ENCODE measurements at places on chromosomes 1 and 21.

DNA sequence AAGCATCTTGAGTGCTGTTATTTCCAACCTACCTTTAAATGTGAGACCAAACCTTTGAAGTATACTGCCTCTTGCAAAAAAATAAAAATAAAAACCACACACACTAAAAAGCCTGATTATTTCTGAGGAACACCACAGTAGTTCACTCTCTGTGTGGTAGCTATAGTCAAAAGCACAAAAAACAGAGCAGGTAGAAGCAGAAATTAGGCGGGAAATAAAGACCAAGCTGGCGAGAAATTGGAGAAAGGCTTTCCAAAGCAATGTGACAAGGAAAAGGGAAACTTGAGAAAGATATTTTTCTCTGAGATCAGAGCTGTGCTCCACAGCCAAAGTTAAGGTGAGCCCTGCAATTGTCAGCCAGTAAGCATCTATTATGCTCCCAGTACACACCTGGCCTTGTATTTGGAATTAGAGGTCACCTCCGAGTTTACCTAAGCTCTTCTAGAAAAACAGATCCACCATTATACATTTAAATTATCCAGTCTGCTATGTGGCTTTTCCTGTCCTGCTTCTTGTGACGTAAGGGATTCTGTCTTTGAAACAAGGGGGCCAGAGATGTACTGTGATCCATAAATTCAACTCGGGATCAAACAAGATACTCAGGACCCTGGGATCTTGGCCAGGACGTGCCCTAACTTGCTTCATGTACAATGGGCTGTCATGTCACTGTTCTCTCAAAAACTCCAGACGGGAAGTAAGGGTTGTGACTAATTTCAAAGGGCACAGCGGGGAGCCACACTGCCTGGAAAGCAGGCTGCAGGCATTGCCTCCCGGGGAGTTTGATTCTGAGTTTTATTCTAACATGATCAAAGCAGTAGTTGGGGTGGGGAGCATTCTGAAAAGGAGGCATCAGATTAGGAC is 39.8 kb upstream of the RAB4A start:
- no peak for DNase-seq

DNA sequence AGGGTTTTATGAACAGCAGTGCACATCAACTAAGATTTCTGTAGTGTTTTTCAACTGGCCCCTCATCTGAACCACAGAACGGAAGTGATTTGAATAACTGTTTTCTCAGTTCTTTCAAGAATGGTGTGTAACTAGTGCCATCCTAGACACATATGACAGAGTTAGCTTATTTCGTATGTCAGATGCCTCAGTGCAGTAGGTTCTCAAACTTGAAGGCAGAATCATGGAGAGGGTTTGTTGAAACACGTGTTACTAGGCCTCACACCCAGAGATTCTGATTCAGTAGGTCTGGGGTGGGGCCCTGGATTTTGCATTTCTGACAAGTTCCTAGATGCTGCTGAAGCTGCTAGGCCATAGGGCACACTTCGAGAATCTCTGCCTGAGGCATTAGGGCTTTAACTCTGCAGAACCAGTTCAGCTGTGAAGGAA is 49.0 kb downstream of the SCCPDH start:
- no peak for DNase-seq

DNA sequence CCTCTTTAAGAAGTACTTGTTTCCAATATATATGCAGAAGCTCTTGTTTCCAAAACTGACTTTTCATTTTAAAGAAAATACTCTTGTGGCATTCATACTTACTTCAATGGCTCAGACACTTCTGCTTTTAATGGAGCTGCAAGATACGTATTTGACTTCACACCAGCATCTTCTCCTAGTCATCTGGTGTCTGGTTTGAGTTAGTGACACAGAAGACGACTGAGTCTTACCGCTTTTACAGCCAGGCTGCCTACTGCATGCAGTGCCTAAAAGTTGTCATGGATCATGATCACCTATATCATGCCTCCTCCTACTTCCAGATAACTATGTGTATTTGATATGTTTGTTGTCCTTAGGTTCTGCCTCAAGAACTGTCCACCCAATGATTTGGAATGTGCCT is 185.9 kb downstream of the TPR start:
- DNase-seq, result no peak

- DNase-seq, result peak; percentile 32
These were observed 41.2 kb downstream of the RRAGC start for GRCh38 chr1:38818175-38818976.

- DNase-seq, result no peak
These were observed 107.7 kb downstream of the PTGS2 start for GRCh38 chr1:186572509-186572908.

GRCh38 chr1:181117648-181118449 is 29.3 kb downstream of the IER5 start:
- DNase-seq, result no peak

DNA sequence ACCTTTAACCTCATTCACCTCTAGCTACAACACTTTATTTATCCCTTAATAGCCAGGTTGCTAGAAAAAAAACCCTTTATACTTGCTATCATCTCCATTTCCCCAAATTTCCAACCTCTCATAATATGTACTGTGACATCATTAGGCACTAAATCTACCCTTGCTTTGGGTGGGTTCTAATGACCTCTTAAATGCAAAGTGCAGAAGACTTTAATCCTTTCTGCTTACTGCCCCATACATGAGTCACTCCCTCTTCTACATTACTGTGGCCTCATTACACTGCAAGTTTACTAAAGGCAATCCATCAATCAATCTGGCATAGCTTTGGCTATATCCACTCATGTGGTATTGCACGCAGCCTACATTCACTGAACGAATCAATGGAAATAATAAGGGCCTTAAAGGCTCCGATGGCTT is 353.3 kb downstream of the SMYD3 start:
- no peak for DNase-seq

DNA sequence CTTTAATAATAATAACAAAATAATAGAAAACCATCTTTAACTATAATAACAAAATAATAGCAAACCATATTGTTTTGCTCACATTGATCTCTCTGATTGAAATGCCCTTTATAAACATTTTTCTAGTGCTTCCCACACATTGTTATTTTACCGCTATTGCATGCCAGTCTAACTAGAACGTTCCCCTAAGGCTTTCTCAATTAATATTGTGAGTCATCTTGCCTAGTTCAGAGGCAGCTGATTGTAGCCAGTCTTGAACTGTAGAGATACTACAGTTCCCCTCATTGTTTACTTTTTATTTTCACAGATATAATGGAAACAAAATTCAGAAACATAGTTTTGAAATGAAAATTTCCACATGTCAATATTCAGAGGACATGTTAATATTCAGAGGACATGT is 192.3 kb upstream of the ADGRL4 start:
- DNase-seq, result no peak

DNA sequence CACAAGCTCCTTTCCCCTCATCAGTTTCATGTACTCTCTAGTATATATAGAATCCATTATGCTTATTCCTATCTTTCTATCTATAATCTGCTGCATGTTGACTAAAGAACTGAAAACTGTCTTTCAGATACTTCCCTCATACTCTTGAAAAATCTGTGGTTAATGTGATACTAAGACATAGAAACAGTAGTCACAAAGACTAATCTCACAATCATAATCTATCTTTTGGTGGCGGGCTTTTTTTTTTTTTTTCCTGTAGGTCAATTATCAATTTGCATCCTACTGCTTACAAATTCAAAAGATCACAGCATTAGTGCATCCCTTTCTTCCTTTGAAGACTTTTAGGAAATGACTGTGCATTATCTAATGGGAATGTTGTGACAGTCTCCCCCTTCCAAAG is 4.7 kb downstream of the UBR4 start:
- no peak for DNase-seq

DNA sequence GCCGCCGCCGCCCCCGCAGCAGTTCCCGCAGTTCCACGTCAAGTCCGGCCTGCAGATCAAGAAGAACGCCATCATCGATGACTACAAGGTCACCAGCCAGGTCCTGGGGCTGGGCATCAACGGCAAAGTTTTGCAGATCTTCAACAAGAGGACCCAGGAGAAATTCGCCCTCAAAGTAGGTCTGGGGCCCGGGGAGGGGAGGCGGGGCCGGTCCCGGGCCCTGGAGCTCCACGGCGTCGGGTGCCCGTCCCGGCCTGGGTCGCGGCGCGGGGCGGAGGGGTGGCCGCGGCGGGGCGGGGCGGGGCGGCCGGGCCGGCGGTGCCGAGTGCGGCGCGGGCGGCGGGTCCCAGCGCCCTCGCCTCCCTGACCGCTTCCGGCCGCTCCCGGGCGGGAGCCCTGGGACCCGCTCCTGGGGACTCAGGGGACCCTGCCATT is 646 bp downstream of the MAPKAPK2 start:
- no peak for DNase-seq

- no peak for DNase-seq
These were observed 70.4 kb upstream of the UBE2U start for GRCh38 chr1:64133036-64133435.

DNA sequence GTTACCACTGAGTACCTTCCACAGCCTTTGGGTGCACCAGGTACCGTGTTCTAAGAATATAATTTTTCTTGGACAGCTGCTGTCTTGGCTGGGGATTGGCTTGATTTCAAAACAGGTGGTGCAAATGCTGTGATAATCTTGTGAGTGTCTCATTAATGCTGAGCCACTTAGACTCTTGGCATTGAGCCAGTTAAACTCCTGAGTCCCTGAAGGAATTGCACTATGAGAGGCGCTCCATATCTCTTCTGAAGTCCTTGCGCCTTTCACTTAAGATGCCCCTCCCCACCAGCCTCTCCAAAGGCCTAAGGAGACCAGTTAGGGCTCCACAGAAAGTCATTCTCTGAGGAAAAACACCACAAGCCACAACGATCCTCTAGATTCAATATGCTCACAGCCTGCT is 51.0 kb downstream of the BACH1 start:
- no peak for DNase-seq

DNA sequence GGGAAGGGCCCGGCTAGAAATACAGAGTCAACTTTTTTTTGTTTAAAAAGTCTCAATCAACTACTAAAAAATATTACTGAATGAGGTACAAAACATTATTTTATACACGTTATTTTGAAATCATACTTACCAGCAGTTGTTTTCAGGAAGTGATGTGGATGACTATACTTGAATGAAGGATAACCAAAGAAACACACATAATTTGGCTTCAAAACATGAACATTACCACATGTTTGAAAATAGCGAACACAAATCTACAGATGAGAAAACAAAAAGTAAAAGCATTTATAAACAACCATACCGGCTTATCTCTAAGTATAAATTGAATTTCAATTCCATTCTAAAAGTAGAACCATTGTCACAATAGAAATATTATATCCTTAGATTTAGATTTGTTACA is 9.0 kb downstream of the DBT start:
- no peak for DNase-seq

DNA sequence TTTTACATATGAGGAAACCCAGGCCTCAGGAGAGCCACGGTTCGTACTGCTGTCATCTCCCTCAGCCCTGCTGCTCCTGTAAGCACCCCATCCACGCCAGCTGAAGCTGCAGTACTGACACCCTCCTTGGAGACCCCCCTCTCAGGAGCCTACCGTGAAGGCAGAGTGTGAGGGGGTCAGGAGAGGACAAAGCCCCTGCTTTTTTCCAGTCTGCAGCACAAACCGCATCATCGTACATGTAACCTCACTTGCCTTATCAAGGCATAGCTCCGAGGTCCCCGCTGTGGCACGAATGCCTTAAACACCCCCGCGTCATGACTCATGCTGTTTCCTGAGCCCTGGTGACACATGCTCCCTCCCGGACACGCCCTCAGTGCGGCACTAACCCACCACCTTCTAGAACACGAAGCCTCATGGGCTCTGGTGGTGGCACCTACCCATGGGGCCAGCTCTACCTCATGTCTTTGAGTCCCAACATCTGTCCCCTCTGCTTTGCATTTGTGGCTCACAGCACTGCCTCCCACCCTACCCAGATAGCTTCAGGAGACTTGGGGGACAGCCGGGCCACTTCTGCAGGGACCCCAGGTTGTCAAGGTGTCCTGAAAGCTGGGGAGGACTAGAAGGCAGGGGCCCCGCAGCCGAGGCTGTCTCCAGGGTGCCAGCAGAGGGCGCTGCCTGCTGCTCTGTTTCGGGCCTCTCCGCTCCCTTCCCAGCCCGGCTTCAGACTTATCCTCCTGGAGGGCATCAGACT is 4.9 kb downstream of the SH3BGRL3 start:
- DNase-seq, result peak; percentile 93

GRCh38 chr1:207298636-207299398 is 22.7 kb upstream of the CD55 start:
- DNase-seq, result no peak

- DNase-seq, result no peak
These were observed 236.8 kb downstream of the CAMTA1 start for GRCh38 chr1:7022058-7022457.

GRCh38 chr1:35708441-35708921 is 10.2 kb downstream of the C1orf216 start:
- DNase-seq, result no peak

DNA sequence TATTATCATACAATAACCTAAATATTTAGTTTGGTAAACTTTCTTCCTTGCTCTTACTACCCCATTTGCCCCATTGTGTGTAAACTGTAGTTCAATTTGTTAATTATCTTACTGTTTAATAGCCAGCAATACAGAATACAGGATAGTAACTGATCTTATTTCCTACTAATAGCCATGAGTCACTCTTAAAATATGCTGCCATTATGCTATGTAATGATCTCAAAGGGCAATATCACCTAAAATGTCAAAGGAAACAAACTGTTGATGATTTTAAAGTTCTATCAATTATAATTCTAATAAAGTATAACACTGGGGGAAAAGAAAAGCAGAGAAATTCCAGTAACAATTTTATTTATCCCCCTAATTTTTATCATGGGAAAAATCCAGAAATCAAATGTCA is 4.3 kb downstream of the SLC30A1 start:
- no peak for DNase-seq

GRCh38 chr1:28322194-28322593 is 6.6 kb upstream of the MED18 start:
- DNase-seq, result no peak

- DNase-seq, result no peak
These were observed 40.9 kb downstream of the ALG6 start for GRCh38 chr1:63408331-63408730.

- no peak for DNase-seq
These were observed 11.1 kb upstream of the TRIM63 start for GRCh38 chr1:26078286-26079177.

DNA sequence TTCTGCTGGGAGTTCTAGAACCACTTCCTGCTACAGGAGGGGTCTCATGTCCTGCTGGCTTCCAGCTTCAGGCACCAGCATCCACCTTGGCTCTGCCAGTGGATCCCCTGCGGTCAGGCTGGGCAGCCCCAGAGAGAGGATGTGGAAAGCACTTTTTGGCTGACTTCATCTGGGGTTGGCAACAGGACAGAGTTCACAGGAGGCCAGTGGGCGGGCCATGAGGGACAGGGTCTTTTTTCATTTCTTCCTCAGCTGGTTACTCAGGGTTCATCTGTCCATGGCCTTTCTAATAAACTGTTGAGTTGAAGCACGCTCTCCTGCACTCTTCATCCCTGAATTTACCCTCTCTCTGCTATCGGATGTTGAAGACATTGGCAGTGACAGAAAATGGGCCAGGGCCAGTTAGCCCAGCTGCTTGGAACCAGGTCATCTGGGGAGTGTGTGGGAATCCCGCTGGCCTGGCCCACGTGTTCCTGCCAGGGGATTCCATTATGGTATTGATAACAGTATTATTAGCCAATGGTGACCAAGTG is 45.2 kb downstream of the RPS6KA1 start:
- DNase-seq, result no peak
